Fibroblast of skin of scalp (primary cell): ENCODE measurements at places on chromosomes 1 and 21.

DNA sequence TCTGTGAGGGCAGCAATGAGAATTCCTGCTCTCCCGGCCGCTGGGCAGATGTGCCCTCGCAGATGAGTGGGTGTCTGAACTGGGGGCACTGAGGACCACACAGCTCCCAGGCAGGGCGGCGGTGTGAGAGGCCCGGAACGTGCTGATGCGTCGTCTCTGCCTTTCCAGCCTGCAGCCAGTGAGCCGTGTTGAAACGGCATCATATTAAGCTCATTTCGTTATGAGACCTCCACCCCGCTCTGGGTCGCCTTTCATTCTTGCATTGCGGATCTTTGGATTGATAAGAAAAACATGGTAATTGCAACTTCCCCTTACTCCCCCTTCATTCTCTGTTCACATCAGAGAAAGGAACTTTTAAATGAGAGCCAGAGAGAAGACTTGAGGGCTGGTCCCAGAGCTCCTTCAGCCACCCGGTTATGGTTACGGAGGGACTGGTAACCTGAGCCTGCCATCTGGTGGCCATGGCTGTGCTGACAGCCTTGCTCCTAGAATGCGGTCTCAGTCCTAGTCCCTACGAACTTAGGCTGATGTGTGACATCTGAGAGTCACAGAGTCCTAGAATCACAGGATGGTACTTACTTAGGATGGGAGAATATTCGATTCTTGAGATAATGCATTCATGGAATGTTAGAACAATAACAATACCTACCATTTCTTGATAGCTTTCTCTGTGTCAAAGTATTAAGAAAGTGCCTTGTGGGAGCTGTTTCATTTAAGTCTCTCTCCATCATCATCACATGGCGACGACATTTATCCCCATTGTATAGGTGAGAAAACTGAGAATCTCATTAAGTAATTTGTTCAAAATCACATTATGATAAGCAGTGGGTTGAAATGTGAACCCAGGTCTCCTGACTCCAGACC lies 271.0 kb downstream of the TRABD2B start:
- DNase-seq: peak; percentile 68

DNA sequence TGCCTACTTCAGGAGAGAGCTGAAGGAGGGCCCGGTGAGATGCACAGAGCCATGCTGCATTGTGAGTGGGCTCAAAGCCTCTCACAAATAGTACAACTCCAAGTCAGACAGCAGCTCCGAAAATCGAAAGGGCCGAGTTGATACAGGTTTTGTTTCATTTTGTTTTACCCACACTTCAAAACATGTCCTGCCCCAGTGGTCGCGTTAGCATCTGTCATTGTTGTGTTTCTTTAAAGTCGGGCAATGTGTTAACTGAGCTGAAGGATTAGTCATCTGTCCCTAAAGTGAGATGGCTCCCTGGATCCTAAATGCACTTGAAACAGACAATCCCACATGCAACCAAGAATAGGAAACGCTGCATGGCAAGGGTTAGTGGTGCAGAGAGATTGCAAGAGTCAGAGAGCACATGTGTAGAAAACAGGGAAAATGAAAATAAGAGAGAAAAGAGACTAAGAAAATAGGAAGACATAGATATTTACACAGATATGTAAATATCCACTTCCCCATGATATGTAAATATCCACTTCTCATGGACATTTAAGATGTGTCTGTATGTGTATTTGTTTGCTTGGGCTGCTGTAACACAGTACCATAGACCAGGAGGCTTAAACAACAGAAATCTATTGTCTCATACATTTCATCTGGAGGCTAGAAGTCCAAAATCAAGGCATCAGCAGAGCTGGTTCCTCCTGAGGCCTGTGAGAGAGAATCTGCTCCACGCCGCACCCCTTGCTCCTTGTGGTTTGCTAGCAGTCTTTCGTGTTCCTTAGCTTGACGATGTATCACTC lies 131.4 kb upstream of the RAB4A start:
- DNase-seq: no peak

DNA sequence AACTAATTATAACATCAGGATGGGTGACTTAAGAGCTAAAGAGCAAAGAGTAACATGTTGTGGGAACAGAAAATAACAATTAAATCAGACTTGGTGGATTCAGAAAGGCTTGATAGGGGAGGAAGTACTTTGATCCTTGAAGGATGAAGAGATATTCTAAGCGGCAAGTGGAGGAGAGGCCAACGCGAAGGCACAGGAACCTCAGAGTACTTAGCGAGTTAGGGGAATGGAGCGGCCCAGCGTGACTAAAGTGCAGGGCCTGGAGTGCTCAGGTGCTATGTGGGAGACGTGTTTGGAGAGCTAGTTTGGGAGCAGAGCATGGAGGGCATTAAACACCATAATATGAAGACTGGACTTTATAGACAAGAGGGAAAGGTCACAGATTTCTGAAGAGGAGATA lies 64.3 kb downstream of the ADCY10 start:
- no peak for DNase-seq

DNA sequence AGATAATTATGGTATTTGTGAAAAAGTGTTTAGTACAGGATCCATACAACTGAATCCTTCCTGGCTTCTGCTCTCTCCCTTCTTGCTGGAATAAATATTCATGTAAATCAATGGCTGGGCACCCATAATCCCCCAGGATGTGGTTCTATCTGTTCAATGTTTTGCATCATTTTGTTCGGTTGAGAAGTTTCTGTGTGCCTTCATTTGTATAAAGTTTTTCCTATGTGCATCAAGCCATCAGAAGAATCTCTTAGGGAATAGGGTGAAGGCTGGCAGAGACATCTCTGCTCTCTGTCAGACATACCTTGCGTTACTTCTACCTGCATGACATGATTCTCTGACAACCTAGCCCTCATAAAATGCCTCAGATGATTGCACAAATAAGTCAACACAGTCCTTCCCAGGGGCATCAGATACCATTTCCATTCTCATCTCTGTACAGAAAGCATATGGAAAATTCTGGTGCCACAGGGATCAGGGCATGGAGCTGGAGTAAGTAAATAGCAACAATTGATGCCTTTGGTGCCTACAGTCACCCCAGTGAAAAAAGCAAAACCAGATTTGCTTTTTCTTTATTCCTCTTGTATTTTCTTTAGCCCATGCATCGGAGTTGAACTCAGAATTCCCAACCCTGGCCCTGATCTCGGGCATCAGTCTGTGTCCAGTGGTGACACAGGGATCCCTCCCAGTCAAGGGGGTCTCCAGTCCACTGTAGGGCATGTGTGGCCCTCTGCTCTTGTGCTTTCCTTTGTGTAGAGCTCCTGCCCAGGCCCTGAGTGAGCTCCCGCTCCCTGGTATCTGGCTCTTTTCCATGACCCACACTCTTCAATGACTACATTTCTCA lies 39.7 kb upstream of the ATP1A1 start:
- no peak for DNase-seq

DNA sequence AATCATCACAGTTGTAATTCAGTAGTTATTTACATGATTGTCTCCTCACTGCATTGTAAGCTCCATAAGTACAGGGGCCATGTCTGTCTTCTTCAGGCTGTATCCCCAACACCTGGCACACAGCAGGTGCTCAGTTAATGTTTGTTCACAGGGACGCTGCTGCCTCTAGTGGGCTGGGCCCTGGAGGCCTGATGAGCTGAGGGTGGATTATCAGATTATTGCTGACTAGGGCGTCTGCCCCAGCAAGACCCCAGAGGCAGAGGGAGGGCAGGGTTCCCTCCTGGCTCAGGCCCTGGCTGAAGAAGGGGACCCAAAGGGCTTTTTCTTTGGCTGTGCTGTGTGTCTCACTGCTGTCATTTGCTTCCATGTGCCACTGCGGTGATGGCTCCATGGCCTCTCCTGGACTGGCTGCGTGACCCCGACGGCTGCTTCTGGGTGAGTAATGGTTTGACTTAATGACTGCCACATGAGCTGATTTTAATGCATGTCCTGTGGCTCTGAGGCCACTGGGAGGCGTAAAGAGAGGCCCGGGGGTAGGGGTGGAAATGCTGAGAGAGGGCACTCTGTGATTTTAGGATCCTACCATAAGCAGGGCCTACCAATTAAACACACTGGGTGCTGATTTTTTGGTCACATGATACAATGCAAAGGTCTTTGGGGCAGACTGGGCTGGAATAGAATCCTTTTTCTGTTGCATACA lies 20.8 kb upstream of the EPB41 start:
- peak; percentile 66 for DNase-seq

GRCh38 chr21:31260790-31261189 lies 83.3 kb downstream of the TIAM1 start:
- DNase-seq: no peak

GRCh38 chr1:212814537-212815334 lies 23.0 kb downstream of the TATDN3 start:
- peak; percentile 17 for DNase-seq

GRCh38 chr21:35254765-35255138 lies 205.7 kb upstream of the RUNX1 start:
- no peak for DNase-seq

GRCh38 chr21:31316488-31317169 lies 27.4 kb downstream of the TIAM1 start:
- DNase-seq: no peak

GRCh38 chr1:89761901-89762300 lies 58.9 kb upstream of the LRRC8D start:
- no peak for DNase-seq

DNA sequence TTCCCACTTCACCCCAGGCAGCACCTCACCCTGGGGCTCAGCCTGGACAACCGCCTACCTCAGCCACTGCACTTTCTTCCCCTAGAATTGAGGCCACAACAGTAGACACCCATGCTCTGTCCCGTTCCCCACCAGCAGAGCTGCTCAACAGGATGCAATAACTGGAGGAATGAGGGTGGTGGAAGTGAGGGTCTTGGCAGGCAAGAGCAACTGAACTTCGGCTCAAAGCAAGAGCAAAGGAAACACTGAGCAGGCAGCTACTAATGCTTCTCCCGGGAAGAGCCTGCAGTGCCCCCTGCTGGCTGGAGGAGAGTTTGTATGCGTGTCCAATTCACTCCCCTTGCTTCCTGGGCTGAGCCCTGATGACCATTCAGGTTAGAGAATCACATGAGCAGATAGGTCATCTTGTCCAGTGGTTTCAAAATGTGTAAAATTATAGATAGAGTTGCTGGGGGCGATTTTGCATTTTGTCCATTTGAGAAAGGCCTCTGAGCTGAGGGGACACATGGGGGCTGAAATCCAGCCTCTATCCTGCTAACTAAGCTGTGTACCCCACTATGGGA lies 13.9 kb downstream of the NT5C1A start:
- peak; percentile 68 for DNase-seq

- DNase-seq: no peak
Measured at GRCh38 chr1:235859789-235860188, 6.9 kb downstream of the LYST start.

- DNase-seq: peak; percentile 85
Measured at GRCh38 chr21:25457411-25457810, 149.9 kb downstream of the MRPL39 start.
